ENCODE measurements at places on chromosomes 4 and X. TPM values are rescaled to one million over a fixed set of nuclear protein-coding genes. Genes with fewer than 3 reads are reported as not detected.

GRCh38 chr4:151555151-151555945 is 146.4 kb downstream of the FHIP1A start:
- DNase-seq, result no peak
- no peaks in the 10 kb centered on the region for H3K4me1 ChIP-seq
- H3K27me3 ChIP-seq, result no peaks in the 10 kb centered on the region
- no peaks in the 10 kb centered on the region for H3K36me3 ChIP-seq
- no peak overlapping the region for H3K27ac ChIP-seq
- no peak overlapping the region for H3K4me3 ChIP-seq

MAGEA12 gene
- not detected for total RNA-seq

- no peak overlapping the region for H3K27ac ChIP-seq
- H3K4me3 ChIP-seq, result no peak overlapping the region
- H3K4me1 ChIP-seq, result no peaks in the 10 kb centered on the region
- DNase-seq, result no peak
- no peaks in the 10 kb centered on the region for H3K27me3 ChIP-seq
These were observed 212.9 kb downstream of the PDHA2 start for GRCh38 chr4:96052827-96053226.

GRCh38 chr4:163194593-163194992 is 27.9 kb upstream of the NAF1 start:
- no peaks in the 10 kb centered on the region for H3K27me3 ChIP-seq
- no peaks in the 10 kb centered on the region for H3K36me3 ChIP-seq
- H3K4me3 ChIP-seq, result no peak overlapping the region

ZCCHC12 gene
- total RNA-seq, result 1.5 TPM

TENM3 gene
- total RNA-seq, result 3.8 TPM

CRMP1 gene
- total RNA-seq, result 2.1 TPM

DNA sequence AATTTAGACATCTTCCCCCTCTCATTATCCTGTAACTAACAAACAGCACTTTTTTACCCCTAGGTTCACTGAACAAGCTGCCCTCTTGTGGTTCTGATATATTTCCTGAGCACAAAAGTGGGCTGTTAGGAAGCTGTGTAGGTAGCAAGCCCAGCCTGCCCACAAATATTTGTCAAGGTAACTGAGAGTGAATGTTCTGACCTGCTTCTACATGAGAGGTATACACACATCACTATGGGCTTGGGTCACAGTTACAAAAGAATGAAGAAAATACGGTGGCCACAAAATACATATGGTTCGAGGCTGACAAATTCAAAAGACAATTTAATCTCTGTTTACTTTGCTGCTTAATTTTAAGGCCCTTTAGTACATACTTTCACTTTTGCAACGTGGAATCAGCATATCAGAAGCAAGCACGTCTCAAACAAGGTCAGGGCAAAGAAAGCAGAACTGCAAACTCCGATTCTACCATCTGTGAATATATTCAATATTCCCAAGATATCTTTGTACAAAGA is 78.7 kb downstream of the RBM47 start:
- H3K27ac ChIP-seq, result no peak overlapping the region
- DNase-seq, result peak; percentile 19
- H3K36me3 ChIP-seq, result no peaks in the 10 kb centered on the region
- H3K27me3 ChIP-seq, result no peaks in the 10 kb centered on the region

DNA sequence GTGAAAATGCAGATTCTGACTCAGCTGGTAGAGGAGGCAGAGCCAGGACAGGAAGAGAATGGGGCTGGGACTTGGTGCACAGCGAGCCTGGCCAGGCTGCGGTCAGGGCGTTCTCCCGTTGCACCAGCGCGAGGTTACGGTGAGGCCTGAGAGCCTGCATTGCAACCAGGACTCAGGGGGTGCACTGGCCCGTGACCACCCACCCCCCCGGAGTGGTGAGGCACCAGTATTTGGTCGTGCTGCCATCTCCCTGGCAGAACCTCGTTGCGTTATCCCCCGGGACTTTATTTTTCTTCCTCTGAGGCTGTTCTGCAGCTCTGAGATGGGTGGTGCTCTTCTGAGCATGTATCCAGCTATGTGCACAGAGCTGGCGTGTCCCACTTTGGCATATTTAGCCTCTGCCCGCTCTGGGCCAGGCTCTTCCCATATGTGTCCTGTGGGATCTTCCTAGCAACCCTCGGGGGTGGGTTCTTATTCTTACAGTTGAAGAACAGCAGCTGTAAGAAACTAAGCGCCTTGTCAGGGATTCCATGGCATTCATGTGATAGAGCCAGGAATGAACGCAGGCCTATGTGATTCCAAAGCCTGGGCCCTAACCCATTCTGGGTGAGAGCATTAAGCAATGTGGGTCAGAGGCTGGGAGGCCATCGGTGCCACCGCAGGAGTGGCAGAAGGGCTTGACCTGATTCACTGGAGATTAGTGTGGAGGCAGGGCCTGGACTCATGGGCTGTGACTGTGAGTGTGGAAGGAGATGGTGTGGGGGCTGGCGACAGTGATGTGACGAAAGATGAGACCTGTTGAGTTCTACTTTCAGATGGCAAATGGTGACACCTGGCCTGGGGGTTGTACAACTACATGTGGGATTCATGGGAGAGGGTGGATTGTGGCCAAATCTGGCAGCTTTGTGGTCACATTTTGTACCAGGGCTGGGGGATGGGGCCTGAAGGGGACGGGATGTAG is 3.1 kb downstream of the TADA2B start:
- H3K27ac ChIP-seq, result no peak overlapping the region
- no peak for DNase-seq
- no peaks in the 10 kb centered on the region for H3K36me3 ChIP-seq
- H3K4me3 ChIP-seq, result no peak overlapping the region
- H3K4me1 ChIP-seq, result peaks cover 7% of the 10 kb centered on the region

- DNase-seq, result peak; percentile 57
- H3K27me3 ChIP-seq, result no peaks in the 10 kb centered on the region
- H3K27ac ChIP-seq, result no peak overlapping the region
- H3K4me1 ChIP-seq, result peaks cover 4% of the 10 kb centered on the region
- no peaks in the 10 kb centered on the region for H3K36me3 ChIP-seq
These were observed 61.7 kb downstream of the TMA16 start for GRCh38 chr4:163556177-163556576.

GRCh38 chr4:113398441-113399143 is 349.1 kb downstream of the ANK2 start:
- H3K27ac ChIP-seq, result no peak overlapping the region
- H3K27me3 ChIP-seq, result no peaks in the 10 kb centered on the region
- no peak overlapping the region for H3K4me3 ChIP-seq
- H3K36me3 ChIP-seq, result no peaks in the 10 kb centered on the region

- no peaks in the 10 kb centered on the region for H3K4me1 ChIP-seq
- no peak overlapping the region for H3K27ac ChIP-seq
- peak; percentile 52 for DNase-seq
- no peaks in the 10 kb centered on the region for H3K36me3 ChIP-seq
- H3K4me3 ChIP-seq, result no peak overlapping the region
These were observed 2365.5 kb downstream of the PCDH7 start for GRCh38 chr4:33085709-33086108.

MAGEB1 gene
- total RNA-seq, result not detected

DCAF12L2 gene
- not detected for total RNA-seq

- peak overlapping the region; percentile 37 for H3K27ac ChIP-seq
- no peaks in the 10 kb centered on the region for H3K36me3 ChIP-seq
- H3K4me1 ChIP-seq, result peaks cover 2% of the 10 kb centered on the region
- no peaks in the 10 kb centered on the region for H3K27me3 ChIP-seq
- H3K4me3 ChIP-seq, result no peak overlapping the region
These were observed 48.3 kb downstream of the ANAPC4 start for GRCh38 chr4:25425361-25425760.

PWWP3B gene
- 2.9 TPM for total RNA-seq

DNA sequence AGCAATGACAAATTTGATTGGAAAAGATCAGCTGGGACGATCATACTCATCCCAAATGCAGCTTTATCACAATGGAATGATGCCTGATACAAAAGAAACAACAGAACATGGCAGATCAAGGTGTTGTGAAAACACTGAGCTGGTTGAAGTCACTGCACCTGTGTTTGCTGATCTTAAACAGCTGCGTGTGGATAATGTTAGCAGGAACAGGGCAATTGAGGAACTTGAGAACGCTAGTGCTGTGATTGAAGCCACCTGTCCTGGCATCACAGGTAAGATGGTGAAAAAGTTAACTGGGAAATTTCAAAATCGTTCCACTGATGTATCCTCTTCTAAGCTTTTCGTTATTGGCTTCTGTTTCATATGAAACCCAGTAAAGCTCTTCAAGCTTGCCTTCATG is 27.4 kb upstream of the SOD3 start:
- no peaks in the 10 kb centered on the region for H3K4me1 ChIP-seq
- no peaks in the 10 kb centered on the region for H3K36me3 ChIP-seq
- no peak overlapping the region for H3K4me3 ChIP-seq
- no peak overlapping the region for H3K27ac ChIP-seq

GRCh38 chr4:184684491-184685189 is 35.1 kb downstream of the PRIMPOL start:
- no peaks in the 10 kb centered on the region for H3K4me1 ChIP-seq
- peak overlapping the region; percentile 47 for H3K27ac ChIP-seq
- peaks cover under 1% of the 10 kb centered on the region for H3K36me3 ChIP-seq
- H3K27me3 ChIP-seq, result no peaks in the 10 kb centered on the region

GRCh38 chr4:149638073-149638472 is 177.6 kb downstream of the IQCM start:
- no peaks in the 10 kb centered on the region for H3K27me3 ChIP-seq
- DNase-seq, result no peak
- H3K36me3 ChIP-seq, result no peaks in the 10 kb centered on the region
- no peak overlapping the region for H3K4me3 ChIP-seq
- H3K27ac ChIP-seq, result no peak overlapping the region

GAB3 gene
- total RNA-seq, result 12.2 TPM

DNA sequence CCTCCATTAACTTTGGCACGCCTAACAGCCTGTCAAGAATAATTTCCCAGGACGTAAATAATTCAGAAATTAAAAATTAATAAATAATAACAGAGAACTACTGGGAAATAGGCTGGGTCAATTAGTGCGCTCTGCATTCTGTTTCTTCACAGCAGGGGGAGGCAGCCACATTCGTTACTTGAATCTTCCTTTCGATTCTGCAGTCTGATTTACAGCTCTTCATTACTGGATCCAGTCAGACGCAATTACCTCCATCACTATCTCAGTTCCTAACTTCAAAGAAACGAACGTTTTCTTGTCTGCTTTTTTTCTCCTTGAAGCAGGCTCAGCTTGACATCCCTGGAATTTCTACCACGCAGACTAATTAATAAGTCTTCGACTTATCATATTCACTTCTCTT is 9.0 kb upstream of the RPL34 start:
- DNase-seq, result peak; percentile 16
- H3K4me3 ChIP-seq, result no peak overlapping the region
- H3K27me3 ChIP-seq, result no peaks in the 10 kb centered on the region
- no peaks in the 10 kb centered on the region for H3K4me1 ChIP-seq
- H3K36me3 ChIP-seq, result no peaks in the 10 kb centered on the region

DNA sequence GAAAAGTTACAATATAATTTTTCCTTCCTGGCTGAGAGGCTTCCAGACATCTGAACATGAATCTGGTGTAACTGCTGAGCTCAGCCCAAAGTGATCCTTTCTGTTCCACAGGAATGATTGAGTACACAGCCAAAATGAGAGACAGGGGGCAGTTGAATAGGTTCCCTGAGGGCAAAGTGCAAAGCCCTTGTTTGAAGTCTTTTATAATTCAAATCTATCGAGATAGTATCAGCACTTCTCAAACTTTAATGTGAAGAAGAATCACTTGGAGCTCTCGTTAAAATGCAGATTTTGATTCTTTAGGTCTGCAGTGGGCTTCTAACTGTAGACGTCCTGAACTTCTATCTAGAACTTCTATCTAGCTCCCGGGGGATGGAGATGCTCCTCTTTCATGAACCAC is 54.4 kb upstream of the BMP2K start:
- no peaks in the 10 kb centered on the region for H3K4me1 ChIP-seq
- no peaks in the 10 kb centered on the region for H3K36me3 ChIP-seq
- H3K27ac ChIP-seq, result no peak overlapping the region
- H3K4me3 ChIP-seq, result no peak overlapping the region
- DNase-seq, result no peak
- no peaks in the 10 kb centered on the region for H3K27me3 ChIP-seq

MND1 gene
- 1.5 TPM for total RNA-seq

NPY1R gene
- total RNA-seq, result 1.0 TPM

- H3K4me1 ChIP-seq, result no peaks in the 10 kb centered on the region
- H3K27ac ChIP-seq, result peak overlapping the region; percentile 33
- no peak for DNase-seq
- no peaks in the 10 kb centered on the region for H3K27me3 ChIP-seq
These were observed 93.7 kb upstream of the ZNF827 start for GRCh38 chr4:146032234-146032860.

DNA sequence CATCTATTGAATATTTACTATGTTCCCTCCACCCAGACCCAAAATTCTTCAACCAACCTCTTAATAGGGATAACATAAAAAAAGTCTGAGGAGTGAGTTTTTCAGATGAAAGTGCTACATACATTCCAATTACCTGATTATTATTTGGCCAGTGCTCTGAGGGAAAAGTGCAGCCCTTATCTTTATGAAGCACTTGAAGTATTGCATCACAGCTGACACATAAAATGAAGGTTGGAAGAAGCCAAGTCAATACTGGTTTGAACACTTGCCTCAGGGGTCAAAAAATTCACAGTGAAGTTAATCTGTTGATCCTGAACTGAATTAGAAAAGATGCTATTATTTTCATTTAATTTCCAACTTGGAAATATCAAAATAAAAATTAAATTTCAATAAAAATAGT is 498.9 kb downstream of the INPP4B start:
- no peak for DNase-seq
- H3K27ac ChIP-seq, result no peak overlapping the region
- peaks cover 25% of the 10 kb centered on the region for H3K4me1 ChIP-seq
- H3K27me3 ChIP-seq, result no peaks in the 10 kb centered on the region

FAT4 gene
- 105 TPM for total RNA-seq

CLIC2 gene
- 31.5 TPM for total RNA-seq

GRCh38 chr4:73259571-73260090 is 1.0 kb upstream of the ANKRD17 start:
- DNase-seq, result no peak
- peak overlapping the region; percentile 96 for H3K27ac ChIP-seq
- peak overlapping the region; percentile 92 for H3K4me3 ChIP-seq
- no peaks in the 10 kb centered on the region for H3K27me3 ChIP-seq
- H3K4me1 ChIP-seq, result peaks cover 9% of the 10 kb centered on the region
